ENCODE measurements at places on chromosomes 7 and 10.

DNA sequence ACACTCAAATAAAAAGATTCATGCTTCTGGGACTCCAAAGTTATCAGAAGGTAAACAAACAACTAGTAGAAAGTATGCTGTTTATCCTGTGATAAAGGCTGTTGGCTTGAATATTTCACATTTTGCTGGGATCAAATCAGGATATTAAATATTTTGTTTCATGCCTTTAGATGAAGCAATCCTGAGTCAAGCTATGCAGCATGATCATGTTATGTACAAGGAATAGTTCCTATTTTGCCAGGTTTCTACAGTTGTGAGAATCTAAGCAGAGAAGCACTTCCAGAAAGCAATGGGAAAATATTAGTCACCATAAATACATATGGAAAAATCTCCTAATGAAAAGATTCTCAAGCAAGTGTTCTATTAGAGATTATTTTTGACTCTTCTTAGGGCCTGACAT is 262.8 kb upstream of the PCDH15 start:
- DNase-seq = no peak

DNA sequence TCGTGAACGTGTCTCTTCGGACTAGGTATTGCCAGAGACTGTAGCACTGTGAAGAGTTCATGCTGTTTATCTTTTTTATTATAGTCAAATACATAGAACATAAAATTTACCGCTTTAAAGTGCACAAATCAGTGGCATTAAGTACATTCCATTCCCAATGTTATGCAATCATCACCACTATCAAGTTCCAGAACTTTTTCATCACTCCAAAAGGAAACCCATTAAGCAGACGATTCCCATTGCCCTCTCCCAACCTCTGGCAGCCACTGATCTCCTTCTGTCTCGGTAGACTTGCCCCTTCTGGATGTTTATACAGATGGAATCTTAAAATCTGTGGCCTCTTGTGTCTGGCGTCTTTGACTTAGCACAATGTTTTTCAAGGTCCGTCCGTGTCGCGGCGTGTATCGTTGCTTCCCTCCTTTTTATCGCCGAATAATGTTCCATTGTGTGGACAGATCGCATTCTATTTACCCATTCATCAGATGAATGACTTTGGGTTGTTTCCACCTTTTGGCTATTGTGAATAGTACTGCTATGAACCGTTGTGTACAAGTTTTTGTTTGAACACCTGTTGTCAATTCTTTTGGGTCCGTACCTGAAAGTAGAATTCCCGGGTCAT is 2.7 kb downstream of the PROSER2 start:
- DNase-seq = no peak

DNA sequence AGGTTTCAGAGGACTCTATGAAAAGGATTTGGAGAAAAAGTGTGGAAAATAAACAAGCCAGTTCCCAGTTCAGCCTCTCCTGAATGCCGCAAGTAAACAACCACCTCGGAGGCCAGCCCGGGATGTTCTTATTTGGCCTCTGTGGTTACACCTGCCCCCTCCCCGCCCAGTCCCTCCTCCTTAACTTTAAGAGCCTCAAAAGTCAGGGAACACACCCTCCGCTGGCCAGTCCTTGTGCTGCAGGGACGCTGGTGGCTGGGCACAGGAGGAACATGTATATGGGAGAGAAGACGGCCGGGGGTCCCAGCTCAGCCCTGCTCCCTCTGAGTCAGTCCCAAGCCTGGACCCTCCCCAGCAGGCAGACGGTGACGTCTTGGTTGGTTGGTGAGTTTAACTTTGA is 6.1 kb downstream of the CHST3 start:
- DNase-seq = no peak

- no peak for DNase-seq
Measured at GRCh38 chr10:4066581-4067390, 281.8 kb upstream of the KLF6 start.

DNA sequence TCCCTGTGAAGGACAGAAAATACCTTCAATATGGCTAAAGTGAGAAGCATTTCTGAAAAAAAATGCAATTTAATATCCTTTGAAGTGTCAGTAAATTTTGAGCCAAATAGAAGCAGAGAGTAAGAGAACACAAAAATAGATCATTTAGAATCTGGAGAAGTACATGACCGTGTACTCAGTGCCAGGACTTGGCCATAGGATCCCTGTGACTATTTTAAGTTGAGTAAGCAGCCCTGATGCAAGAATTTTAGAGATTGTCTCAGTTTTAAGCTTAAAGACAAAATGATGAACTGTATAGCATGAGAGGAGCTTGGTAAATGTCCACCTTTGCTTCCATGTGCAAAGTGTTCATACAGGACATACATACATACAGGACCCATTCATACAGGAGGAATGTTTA is 2.5 kb downstream of the PTER start:
- DNase-seq = no peak

GRCh38 chr7:4109481-4110110 is 572.5 kb upstream of the FOXK1 start:
- no peak for DNase-seq

DNA sequence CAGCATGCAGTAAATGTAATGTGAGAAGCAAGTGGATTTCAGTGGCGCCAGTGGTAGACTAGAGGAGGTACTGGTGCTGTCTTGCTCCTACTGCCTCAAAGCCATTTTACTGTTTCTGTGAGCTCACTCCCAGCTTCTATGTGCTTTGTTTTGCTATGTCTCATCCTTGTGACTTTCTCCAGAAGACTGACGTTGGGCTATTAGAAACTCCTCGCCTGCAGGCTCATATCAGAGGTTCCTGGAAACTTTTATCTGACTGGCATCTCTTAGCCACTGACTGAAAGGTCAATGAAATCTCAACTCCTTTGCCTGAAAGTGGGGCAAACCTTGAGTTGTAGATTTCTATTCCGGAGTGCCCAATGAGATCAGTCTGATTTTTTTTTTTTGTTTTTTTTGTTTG is 66.4 kb upstream of the SORCS1 start:
- no peak for DNase-seq

GRCh38 chr7:132455378-132455777 is 120.9 kb downstream of the PLXNA4 start:
- DNase-seq = peak; percentile 67

All from NCI-H345 (cell line).